Stimulated activated memory B cell treated with anti-CD40 and anti-IgM and Interleukin-4, amounts not matched to agents 10 μg/mL and 1 μg/mL and 100 μg/mL, for 72 hours (primary cell): ENCODE measurements at places on chromosomes 12 and 14.

DNA sequence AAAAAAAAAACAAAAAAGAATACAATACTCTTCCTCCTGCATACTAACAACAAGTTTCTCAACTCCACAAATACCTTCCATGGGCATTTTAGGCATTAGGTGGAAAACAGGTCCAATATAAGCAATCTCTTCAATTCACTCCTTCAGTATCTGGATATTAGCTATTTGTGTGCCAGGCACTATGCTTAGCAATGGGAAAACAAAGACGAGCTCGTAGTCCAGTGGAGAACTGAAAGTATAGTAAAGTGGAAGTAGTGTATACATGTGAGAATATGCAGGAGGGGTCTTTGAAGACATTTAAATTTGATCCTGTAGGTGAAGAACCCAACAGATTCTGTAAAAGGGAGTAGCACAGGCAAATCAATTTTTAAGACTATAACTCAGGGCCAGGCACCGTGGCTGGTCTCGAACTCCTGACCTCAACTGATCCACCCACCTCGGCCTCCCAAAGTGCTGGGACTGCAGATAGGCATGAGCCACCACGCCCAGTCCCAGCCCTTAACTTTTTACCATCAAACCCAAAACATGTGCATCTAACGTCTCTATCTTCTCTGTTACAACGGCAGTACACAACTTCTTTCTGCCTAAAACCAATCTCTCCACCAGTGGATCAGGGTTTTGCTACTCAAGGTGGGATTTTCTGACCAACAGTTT is 10.6 kb downstream of the HECTD1 start:
- ATAC-seq = no peak

DNA sequence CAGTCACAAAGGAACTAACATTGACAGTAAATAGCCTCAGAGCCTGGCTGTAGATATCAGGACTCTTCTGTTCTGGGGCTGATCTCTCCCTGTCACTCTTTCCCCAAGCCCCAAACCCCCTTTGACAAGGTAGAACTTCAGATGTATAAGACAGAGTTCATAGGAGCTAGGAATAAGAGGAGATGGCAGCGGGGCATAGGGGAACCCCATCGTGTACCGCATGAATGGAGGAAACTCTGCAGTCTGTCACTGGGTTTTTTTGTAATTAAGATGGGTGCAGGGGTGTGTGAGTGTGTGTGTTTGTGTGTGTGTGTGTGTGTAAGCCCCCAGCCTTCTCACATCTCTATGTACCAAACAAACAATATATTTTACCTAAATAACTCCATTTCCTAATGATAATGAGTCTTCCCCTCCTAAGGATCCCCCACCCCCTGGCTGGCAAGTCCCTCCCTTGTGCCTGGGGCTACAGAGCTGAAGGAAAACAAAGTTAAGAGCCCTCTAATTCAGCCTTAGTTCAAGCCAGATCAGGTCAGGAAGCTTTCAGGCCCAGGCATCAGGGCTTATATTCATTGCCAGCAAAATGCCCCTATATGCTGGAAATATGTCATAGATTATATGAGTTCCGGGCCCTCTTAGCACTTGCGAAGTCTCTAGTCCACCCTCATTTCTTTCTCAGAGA is 9.1 kb upstream of the HOXC4 start:
- ATAC-seq = no peak

- no peak for ATAC-seq
Measured at GRCh38 chr12:7602277-7602676, 63.4 kb downstream of the APOBEC1 start.

- no peak for ATAC-seq
Measured at GRCh38 chr12:88781909-88782308, 201.6 kb upstream of the KITLG start.

DNA sequence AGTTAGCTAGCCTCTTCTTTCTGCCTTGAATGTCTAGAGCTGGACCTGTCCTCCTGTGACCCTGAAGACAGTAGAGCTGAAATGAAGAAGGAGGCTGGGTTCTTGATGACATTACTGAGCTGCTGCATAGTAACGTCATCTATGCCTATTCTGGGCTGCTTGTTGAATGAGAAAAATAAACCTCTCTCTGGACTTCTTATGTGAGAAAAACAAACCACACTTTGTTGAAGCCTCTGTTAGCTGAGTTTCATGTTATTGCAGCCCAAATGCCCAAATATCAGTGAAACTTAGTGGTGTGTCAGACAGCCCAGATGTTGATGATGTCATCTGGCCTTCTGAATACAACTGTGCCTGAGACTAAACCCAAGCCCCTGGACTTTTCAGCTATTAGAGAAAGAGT is 67.0 kb upstream of the MAX start:
- ATAC-seq = peak; percentile 91

DNA sequence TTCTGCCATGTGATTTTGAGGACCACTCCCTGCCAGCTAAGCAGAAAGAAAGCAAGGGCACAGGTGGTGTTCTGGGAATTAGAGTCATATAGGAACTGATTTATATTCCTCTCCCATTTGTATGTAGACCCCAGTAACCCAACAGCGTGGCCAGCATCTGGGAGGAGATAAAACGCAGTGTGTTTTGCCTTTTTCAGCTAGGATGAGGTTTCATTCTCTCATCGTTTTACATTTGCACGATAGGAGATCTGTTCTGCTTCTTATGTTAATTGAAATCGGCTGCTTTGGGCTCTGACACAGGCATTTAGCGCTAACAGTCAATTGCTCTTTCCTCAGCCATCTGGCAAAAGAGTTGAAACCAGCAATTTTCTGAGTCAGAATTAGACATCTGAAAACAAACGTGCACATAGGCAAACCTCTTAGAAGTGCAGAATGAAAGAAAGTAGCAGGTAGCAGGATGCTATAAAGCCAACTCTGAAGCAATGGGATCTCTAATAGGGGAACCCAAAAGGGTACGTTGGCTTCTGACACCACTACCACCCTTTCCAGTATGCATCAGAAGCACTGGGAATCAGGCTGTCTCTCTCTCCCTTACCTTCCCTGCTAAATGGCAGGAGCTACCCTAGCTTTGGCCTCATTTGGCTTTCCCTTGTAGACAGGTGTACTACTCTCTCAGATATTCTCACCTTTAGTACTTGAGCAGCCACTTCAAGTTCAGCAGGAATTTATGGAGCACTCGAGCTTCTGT is 219.1 kb downstream of the PHLDA1 start:
- ATAC-seq = no peak

DNA sequence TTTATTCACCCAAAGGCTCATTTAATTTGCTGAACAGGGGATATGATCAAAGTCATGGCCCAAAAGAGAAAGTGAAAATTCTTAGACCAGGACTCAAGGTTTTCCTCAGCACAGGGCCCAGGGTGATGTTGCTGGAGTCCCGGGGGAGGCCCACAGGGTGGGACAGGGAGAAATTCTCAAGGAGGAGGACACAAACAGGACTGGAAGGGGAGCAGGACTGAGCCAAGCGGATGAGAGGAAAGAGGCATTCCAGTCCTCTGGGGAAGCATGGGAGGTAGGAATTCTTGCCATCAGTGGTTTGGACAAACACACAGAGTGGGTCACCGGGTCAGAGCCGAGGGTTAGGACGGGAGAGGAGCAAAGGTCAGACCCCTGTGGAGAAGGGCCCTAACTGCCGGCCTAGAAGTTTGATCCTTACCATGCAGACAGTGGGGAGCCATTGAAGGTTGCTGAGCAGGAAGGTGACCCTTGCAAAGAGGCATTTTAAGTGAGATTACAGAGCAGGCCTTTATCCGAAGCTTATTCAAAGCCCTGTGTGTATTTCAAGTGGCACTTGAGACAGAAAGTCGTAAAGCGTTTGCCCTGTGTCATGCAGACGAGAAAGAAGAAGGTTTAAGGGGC is 68.4 kb upstream of the PTGR2 start:
- no peak for ATAC-seq

- ATAC-seq = peak; percentile 31
Measured at GRCh38 chr14:58918066-58918738, 270.3 kb upstream of the DAAM1 start.

GRCh38 chr12:22459838-22460490 is 84.4 kb downstream of the C2CD5 start:
- no peak for ATAC-seq

- ATAC-seq = no peak
Measured at GRCh38 chr12:64779354-64779974, 20.3 kb upstream of the GNS start.

- no peak for ATAC-seq
Measured at GRCh38 chr12:64193931-64194330, 28.2 kb downstream of the KICS2 start.

- no peak for ATAC-seq
Measured at GRCh38 chr14:85415015-85415712, 114.8 kb upstream of the FLRT2 start.

- ATAC-seq = peak; percentile 52
Measured at GRCh38 chr14:20610002-20610765, 19.0 kb upstream of the RNASE12 start.

- ATAC-seq = no peak
Measured at GRCh38 chr14:85604714-85605113, 74.8 kb downstream of the FLRT2 start.

DNA sequence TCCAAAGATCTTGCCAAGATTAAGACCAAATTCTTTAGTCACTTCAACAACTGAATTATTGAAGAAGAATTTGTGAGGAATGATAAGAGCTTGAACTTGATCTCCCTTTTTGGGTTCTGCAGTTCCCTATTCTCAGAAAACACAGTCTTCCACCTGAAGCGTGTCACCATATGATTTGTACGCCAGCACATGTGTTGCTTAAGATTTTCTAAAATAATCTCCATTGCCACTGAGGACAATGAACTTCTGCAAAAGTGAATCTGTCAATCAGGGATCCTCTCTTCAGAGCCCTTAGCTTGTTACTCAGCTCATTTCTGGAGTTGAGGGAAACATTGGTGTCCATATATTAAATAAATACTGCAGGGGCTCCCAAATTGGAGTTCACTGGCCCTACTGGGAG is 4.2 kb upstream of the SPIC start:
- no peak for ATAC-seq

- no peak for ATAC-seq
Measured at GRCh38 chr12:107169200-107169599, 75.9 kb upstream of the CRY1 start.
